CD8-positive, alpha-beta T cell (primary cell): ENCODE measurements at places on chromosomes 11 and 22.

DNA sequence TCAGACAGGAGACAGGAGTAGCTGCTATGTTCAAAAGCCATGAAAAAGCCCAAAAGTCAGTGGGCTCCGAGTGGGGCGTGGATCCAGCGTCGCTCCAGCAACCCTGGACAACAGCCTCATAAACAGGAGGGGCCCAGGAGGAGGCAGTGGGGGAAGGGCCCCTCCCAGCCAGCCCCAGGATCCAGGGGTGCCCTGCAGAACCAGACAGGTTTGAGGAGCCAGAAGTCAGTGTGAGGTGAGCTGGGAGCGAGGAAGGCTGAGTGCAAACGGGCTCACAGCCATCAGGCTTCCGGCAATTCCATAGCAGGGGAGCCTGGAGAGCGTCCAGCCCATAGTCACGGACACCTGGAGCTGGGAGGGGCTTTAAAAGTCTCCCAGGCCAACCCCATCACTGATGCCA, 217.7 kb downstream of the MN1 start:
- DNase-seq, result no peak

DNA sequence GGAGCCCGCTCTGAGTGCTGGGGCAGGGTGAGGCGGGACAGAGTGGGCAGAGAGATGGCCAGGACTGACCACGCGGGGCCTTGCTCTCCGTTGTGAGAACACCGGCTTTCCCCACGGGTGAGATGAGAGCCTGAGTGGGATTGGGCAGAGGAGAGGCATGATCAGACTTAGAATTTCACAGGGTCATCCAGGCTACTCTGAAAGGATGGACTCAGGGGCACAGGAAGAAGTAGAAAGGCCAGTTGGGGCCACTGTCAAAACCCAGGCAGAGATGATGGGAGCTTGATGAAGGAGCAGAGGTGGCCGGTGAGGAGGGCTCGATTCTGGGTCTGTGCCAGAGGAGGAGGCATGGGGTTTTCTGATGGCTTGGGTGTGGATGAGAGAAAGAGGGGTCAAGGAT, 63.8 kb upstream of the NUP50 start:
- no peak for DNase-seq

GRCh38 chr22:17086788-17087497, 2.1 kb downstream of the IL17RA start:
- DNase-seq, result no peak

DNA sequence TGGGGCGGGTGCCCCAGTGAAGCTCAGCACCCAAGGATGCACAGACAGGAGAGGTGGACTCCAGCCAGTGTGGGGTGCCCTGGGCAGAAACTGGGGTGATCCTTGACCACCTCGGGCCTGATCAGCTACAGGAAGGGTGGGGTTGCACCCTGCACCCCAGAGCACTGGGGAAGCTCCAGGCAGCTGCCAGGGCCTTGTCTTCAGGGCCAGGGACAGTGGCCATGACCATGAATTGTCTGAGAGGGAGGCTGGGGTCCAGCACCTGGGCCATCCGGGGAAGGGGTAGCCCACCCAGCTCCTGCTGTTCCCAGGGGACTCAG, 17.6 kb downstream of the IL17REL start:
- DNase-seq, result no peak

GRCh38 chr22:31970490-31971444, 26.4 kb downstream of the YWHAH start:
- DNase-seq, result peak; percentile 82

- DNase-seq, result no peak
These were observed 14.5 kb downstream of the MUC2 start for GRCh38 chr11:1088927-1089737.

DNA sequence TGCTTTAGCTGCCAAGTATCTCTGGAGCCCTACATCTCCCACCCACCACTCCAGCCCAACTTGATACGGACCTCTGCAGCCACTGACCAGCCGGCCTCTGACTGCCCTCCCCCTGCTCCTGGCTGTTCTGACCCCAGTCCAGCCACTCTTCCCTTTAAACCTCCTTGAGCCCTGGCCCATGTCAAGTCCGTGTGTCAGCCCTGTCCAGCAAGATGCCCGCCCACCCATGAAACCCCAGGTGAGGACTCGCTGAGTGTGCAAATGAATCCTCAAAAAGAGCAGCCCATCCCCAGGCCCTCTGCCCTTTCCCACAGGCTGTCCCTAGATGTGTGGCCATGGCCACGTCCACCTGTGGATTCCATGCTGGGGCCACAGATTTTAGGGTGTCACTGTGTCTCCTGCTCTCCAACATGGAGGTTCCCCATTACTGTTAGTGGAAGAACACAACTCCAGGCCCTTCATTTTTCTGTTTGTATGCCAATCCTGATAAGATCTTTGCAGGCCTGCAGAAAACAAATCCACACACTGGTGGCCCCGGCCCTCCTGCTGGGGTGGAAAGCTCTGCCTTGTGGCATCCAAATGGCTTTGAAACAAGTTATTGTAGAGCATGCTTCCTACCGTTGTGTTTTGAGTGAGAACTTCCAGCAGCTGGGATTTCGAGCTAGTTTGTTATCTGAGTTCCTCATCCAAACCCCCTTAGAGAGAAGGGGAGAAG, 22.7 kb upstream of the ADORA2A start:
- no peak for DNase-seq

GRCh38 chr11:86460461-86461385, 86.0 kb downstream of the CCDC81 start:
- no peak for DNase-seq

GRCh38 chr11:23948851-23949250, 548.0 kb upstream of the LUZP2 start:
- DNase-seq, result no peak

DNA sequence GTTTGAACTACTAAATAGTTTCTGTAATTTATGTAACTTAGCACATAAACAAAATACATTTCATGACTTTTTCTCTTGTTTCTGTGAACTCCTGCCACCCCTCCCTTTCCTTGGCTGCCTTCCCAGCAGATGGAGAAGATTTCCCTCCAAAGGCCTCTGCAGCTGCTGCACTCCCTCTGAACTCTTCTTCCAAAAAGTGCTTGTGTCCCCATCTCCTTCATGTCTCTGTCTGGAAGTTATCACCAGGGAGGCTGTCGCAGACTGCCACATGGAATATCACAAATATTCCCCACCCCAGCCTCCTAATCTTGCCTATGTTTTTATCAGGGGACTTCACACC, 1068.3 kb downstream of the OPCML start:
- no peak for DNase-seq

- DNase-seq, result no peak
These were observed 16.1 kb downstream of the MS4A6E start for GRCh38 chr11:60343094-60343704.

- DNase-seq, result no peak
These were observed 121.6 kb downstream of the LDLRAD3 start for GRCh38 chr11:36065436-36065835.

DNA sequence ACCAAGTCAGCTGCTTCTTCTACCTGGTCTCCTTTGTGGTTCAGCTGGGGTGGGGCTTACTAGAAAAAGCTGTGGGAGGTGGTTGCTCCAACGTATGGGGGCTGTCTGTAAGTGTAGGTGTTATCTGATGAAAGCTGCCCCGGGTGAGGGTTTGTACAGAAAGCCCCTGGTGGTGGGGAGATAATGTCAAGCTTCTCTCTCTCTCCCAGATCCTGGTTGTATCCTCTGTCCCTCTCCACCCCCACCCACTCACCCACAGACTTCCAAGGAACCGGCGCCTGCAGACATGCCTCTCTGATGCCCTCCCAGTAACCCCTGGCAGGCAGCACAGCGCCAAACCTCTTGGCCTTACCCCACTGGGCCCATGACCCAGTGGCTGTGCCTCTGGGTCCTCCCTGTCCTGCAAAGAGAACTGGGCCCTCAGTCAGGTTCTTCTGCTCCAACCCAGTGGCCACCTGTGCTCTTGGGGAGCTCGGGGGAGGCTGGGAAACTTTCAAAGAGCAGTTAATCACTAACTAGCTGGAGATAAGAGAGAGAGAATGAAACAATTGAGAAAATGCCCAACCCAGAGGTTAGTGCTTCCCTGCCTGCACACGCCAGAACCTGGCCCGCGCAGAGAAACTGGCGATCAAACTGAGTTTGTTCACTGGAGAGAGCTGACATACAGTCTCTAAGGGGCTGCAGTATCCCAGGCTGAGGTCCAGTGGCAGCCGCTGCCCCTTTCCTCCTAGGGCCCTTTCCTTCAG, 20.4 kb upstream of the EHF start:
- no peak for DNase-seq

DNA sequence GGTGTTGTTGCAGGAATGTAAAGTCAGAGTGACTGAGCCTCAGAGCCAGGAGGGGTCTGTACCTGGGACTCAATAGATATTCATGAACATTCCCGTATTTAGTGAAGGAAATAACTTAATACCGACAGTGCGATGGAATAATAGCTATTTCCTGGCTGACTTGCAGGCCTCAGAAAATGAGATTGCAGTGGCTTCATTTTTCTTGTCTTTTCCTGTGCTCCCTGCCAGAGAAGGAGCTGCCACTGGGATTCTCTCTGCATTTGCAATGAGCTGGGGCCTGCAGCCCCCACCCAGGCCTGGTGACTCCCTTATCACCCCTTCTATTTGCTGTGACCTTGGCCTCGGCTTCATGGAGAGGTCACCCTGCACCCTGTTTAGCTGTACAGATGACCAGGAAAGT, 173.4 kb downstream of the MIAT start:
- DNase-seq, result no peak

- DNase-seq, result peak; percentile 84
These were observed at the start of gene KCTD17 for GRCh38 chr22:37051391-37052385. KCTD17 (plus strand) TSS chr22:37051742; CDS start chr22:37051761, 19 bp downstream.

GRCh38 chr11:2477936-2478335, 33.1 kb downstream of the KCNQ1 start:
- no peak for DNase-seq

DNA sequence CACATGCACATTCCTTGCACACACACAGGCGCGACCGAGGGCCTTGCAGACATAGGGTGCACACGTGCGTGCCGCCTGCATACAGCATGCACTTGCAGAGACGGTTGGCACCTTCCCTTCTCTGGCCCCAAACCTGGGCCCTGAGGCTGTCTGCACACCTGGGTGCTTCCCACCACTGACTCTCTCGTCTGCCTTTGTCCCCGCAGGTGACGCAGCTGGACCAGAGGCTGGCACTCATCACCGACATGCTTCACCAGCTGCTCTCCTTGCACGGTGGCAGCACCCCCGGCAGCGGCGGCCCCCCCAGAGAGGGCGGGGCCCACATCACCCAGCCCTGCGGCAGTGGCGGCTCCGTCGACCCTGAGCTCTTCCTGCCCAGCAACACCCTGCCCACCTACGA, 38.0 kb downstream of the CDKN1C start:
- DNase-seq, result no peak

- DNase-seq, result no peak
These were observed 148.2 kb downstream of the CHST1 start for GRCh38 chr11:45517171-45517770.

DNA sequence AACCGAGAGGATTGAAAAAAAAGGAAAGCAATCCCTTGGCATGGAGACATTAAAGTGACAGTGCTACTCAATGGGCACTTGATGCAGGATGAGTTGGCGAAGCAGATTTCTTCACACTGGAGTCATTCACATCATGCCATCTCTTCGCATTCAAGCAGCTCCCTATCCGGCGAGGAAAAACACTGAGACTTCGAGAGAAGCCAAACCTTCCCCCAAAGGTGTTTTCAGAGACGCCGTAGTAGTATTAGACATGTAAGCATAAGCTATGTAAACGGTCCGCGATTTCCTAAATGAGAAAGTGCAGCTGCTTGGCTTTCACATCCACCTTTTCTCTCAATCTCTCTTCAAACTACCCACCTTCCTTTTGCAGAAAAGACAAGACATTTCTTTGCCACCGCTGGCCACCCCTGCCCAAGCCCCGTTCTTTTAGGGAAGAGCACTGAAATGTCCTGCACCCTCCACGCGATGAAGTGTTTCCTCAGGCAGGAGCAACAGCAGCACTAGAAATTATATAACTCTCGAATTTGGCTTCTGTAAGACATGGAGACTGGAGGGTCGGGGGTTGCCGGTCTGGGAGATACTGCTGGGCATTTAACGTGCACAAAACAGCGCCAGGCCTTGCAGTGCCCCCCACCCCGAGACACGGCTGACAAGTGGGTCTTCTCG, at the start of gene DLG2:
Gene DLG2, minus strand, starts transcription at position 13 of the 666 bp plus-strand sequence.
- DNase-seq, result no peak

GRCh38 chr11:102833731-102834130, 9.7 kb downstream of the MMP3 start:
- DNase-seq, result no peak

GRCh38 chr22:29816539-29816938, 21.5 kb downstream of the ASCC2 start:
- no peak for DNase-seq

DNA sequence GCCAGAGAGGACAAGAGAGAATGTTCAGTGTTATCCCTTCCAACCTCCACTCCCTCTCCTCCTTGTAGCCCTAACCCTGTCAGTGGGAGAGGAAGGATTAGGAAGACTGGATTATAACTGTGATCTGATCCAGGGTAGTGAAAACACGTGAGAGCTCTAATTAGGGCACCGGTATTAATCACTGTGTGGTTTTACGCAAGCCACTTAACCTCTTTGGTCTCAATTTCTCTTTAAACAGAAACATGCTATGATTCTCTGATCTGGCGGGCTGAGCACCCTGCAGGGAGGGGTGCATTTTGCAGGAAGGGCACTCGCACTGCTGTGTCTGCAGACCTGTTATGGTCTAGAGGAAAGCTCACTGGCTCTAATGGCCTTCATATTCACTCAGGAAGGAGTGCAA, 11.5 kb downstream of the RPL27A start:
- no peak for DNase-seq

DNA sequence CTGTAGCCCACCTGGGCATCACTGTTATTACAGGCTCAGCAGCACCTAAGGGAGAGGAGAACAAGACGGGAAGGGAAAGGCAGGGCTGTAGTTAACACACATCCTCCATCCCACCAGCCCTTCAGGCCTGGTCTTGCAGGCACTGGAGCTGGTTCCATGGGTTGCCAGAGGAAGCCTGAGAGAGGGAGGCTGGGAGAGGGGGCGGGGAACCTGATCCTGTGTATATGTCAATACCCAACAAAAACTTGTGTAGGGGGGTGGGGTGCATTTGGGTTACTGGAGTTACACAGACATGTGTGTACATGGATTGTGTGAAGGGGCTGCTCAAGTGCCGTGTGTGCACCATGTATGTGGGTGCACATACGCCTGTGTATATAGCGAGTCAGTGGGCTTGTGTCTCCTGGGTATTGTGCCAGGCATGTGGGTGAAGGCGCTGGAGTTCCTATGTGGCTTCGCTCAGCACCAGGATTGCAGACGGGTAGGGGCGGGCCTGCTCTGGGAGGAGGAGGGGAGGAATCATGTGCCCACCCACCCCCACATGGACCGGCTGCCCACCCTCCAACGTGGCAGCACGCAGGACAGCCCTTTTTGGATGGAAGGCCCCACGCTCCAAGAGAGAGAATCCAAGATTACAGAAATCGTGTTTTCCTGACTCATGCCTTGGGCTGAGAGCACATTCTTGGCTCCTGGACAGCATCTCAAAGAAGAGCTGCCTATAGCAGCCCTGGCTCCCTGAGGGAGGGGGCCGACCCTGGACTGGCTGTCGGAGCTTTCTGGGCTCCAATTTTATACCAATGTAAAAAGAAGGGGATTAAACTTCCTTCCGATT, 4.2 kb upstream of the SERPINH1 start:
- no peak for DNase-seq
